Fibroblast of lung (primary cell): ENCODE measurements at places on chromosomes 7 and 10. TPM values are rescaled to one million over a fixed set of nuclear protein-coding genes. Genes with fewer than 3 reads are reported as not detected.

DNA sequence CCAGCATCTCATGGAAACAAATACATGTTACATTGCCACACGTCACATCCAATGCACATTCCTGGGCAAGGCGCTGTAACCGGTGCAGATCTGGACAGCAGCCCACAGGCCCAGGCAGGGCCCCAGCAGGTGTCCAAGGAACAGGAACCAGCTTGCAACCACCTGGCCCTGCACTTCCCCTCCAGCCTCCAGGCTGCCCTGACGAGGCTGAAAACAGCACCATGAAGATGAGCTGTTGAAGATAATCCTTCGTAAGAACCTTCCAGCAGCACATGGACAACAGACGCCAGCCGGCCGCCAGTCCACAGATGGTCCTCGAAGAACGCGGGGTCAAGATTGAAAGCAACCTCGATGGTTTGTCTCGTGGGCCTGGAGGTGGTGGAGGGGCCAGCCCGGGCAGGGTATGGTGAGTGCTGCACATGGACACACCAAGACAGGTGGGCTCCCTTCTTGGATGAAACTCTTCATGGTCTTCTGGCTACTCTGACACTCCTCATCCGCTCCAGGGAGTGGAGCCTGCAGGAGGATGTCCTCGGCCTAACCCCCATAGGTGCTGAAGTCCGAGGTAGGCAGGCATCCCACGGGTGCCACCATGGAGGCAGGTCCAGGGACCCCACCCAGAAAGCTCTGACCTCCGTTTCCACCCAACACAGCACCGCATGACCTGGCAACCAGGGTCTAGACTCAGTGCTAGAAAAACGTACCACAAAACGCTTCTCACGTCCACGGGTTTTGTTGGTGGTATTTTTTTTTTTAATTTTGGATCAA is 22.9 kb downstream of the PDGFA start:
- DNase-seq = no peak
- no peaks in the 10 kb centered on the region for H3K27me3 ChIP-seq
- no peak overlapping the region for H3K27ac ChIP-seq
- H3K36me3 ChIP-seq = no peaks in the 10 kb centered on the region
- H3K4me1 ChIP-seq = no peaks in the 10 kb centered on the region

The PNLIPRP1 gene
- polyA plus RNA-seq = not detected in 2 replicates

The COX15 gene
- polyA plus RNA-seq = 26.4 and 31.3 TPM in 2 replicates

The CALHM2 gene
- 29.8 and 37.2 TPM in 2 replicates for polyA plus RNA-seq
